ENCODE measurements at places on chromosomes 5 and 9. TPM values are rescaled to one million over a fixed set of nuclear protein-coding genes. Genes with fewer than 3 reads are reported as not detected.

- H3K36me3 ChIP-seq, result no peaks in the 10 kb centered on the region
- H3K4me1 ChIP-seq, result peaks cover 21% of the 10 kb centered on the region
These were observed 3.3 kb upstream of the ABCA1 start for GRCh38 chr9:104931256-104931655.

- H3K27ac ChIP-seq, result peak overlapping the region; percentile 48
- no peak for DNase-seq
These were observed 593 bp downstream of the GM2A start for GRCh38 chr5:151253605-151253950.

GRCh38 chr9:12141422-12141821 is 551.8 kb upstream of the TYRP1 start:
- no peaks in the 10 kb centered on the region for H3K4me1 ChIP-seq
- no peaks in the 10 kb centered on the region for H3K36me3 ChIP-seq
- H3K27me3 ChIP-seq, result no peaks in the 10 kb centered on the region

DNA sequence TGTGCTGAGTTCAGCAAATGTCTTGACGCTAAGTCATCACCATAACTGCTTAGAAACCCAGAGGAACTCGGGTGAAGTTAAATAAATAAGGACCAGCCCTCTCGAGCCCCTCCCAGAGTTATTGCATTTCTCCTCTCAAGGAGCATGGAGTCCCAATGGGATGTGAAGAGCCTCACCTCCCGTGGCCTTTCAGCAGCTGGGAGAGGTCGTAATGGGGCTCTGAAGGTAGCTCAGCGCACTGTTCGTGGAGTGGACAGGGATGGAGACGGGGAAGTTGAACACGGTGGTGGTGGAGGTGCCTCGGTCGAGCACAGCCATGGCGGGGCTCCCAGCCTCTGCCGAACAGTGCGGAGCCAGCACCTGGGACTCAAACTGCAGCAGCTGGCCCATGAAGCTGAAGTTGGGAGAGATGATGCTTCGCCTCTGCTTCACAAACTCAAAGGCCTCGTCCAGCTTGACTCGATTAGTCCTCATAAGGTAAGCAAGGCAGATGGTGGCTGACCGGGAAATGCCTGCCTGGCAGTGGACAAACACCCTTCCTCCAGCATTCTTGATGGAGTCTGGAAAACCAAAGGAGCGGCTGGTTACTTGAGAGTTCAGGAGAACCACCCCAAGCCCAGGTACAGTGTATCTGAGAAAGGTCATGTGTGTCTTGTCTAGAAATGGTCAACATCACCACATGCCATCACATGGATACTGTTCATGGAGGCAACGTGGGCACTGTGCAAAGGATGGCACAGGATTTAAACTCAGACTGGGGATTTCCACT is 2.2 kb downstream of the DUSP1 start:
- DNase-seq, result peak; percentile 69
- peak overlapping the region; percentile 99 for H3K27ac ChIP-seq
- peaks cover 67% of the 10 kb centered on the region for H3K4me1 ChIP-seq
- H3K27me3 ChIP-seq, result no peaks in the 10 kb centered on the region

GRCh38 chr5:123358751-123359150 is 64.5 kb downstream of the CEP120 start:
- no peaks in the 10 kb centered on the region for H3K27me3 ChIP-seq
- peaks cover 40% of the 10 kb centered on the region for H3K36me3 ChIP-seq
- no peaks in the 10 kb centered on the region for H3K4me1 ChIP-seq
- H3K27ac ChIP-seq, result no peak overlapping the region
- no peak for DNase-seq

AFAP1L1 gene
- not detected for total RNA-seq
